NCI-H524 (cell line): ENCODE measurements at places on chromosomes 7 and 10.

- no peak for DNase-seq
These were observed 58.6 kb upstream of the RELN start for GRCh38 chr7:104048055-104048454.

GRCh38 chr7:138519061-138519798, 59.2 kb downstream of the TRIM24 start:
- DNase-seq, result no peak

- no peak for DNase-seq
These were observed 5.0 kb downstream of the TPK1 start for GRCh38 chr7:144830811-144831210.

DNA sequence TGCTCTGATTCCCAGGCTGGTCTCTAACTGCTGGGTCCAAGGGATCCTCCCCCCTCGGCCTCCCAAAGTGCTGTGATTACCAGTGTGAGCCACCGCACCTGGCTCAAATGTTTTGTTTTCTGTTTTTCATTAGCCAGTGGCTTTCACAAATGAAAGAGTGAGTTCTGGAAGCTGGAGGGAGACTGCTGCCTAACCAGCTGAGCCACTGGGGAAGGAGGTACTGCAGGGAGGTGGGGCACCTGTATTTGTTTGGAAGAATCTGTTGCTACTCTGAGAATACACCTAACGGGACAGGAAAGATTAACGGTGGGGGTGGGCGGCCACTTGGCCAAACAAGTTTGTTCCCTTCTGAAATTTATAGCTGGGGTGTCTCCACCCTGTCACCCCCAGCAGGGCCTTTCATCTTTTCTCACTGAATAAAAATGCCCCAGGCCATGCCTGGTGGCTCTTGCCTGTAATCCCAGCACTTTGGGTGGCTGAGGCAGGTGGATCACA, 4.7 kb downstream of the STOX1 start:
- no peak for DNase-seq

- no peak for DNase-seq
These were observed 174.4 kb downstream of the CREB5 start for GRCh38 chr7:28586736-28587135.

DNA sequence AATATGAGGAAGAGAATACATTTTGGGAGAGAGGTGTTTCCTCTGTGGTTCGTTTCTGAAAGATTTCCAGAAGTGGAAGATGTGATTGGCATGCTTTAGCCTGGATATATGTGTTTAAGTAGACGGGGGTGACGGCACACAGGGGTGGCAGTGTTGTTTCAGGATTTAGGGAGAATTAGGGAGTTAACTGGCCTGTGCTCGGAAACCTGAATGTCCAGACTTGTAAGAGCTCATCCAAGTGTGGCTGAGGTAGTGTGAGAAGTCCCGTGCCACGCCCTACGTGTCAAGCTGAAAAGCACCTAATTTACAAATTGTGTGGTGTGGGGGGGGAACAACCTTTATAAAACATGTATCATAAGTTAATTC, 1.1 kb downstream of the RALA start:
- DNase-seq, result peak; percentile 27
